ENCODE measurements at places on chromosomes 4 and X.

- H3K4me1 ChIP-seq, result no peaks in the 10 kb centered on the region
- H3K27me3 ChIP-seq, result no peaks in the 10 kb centered on the region
- no peaks in the 10 kb centered on the region for H3K36me3 ChIP-seq
- no peak for DNase-seq
- no peak overlapping the region for H3K27ac ChIP-seq
These were observed 2.5 kb downstream of the GABRQ start for GRCh38 chrX:152640034-152640818.

DNA sequence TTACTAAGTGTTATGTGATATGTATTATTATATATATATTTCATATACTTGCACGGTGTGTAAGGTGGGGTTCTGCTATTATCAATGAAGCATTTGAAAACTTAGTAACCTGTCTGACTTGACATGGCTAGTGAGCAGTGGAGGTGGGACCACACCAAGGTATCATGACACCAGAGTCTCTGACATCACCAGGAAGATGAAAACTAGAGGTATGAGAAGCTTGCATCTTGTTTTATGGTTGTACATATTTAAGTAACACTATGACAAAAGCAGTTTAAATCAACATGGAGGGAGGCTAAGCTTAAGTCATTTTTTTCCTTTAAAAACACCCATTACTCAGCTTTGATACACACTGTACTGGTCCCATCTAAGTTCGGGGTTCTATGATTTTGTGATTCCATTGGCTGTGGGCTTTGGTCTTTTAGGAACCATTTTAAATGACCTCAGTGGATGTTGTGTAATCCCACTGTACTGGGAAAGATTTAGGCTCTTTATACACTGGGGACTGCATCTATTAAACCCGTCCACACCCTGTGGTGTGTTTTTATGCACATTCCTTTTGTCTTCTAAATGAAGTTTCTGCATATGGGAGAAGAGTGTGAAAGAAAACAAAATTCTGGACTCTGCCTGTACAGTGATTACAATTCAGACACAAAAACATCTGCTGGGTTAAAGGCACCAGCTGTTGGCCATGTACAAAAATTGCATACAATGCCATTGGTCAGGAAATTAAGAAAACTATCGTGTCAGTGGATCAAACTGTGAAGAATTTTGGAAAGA, 570.6 kb downstream of the SPRY1 start:
- no peak for DNase-seq
- H3K27me3 ChIP-seq, result no peaks in the 10 kb centered on the region
- no peak overlapping the region for H3K4me3 ChIP-seq
- no peaks in the 10 kb centered on the region for H3K36me3 ChIP-seq
- H3K27ac ChIP-seq, result no peak overlapping the region

- no peak for DNase-seq
- H3K4me1 ChIP-seq, result no peaks in the 10 kb centered on the region
- no peak overlapping the region for H3K27ac ChIP-seq
- no peaks in the 10 kb centered on the region for H3K27me3 ChIP-seq
These were observed 133.8 kb upstream of the TACR3 start for GRCh38 chr4:103853627-103854026.

GRCh38 chr4:14218641-14219040, 591.1 kb upstream of the BOD1L1 start:
- no peak overlapping the region for H3K4me3 ChIP-seq
- no peak for DNase-seq
- H3K27me3 ChIP-seq, result no peaks in the 10 kb centered on the region
- H3K36me3 ChIP-seq, result no peaks in the 10 kb centered on the region

GRCh38 chr4:140499391-140499790, 1.3 kb upstream of the MGAT4D start:
- H3K4me1 ChIP-seq, result no peaks in the 10 kb centered on the region
- H3K36me3 ChIP-seq, result no peaks in the 10 kb centered on the region
- peaks cover 40% of the 10 kb centered on the region for H3K27me3 ChIP-seq

GRCh38 chr4:77154065-77154464, 2.9 kb upstream of the CCNG2 start:
- no peak overlapping the region for H3K27ac ChIP-seq
- H3K4me3 ChIP-seq, result no peak overlapping the region
- no peak for DNase-seq
- H3K27me3 ChIP-seq, result no peaks in the 10 kb centered on the region
- H3K4me1 ChIP-seq, result peaks cover 18% of the 10 kb centered on the region
- H3K36me3 ChIP-seq, result peaks cover 16% of the 10 kb centered on the region

GRCh38 chr4:25923745-25924144, 9.7 kb downstream of the SMIM20 start:
- no peak overlapping the region for H3K27ac ChIP-seq
- no peaks in the 10 kb centered on the region for H3K27me3 ChIP-seq
- no peaks in the 10 kb centered on the region for H3K4me1 ChIP-seq
- no peak for DNase-seq
- H3K4me3 ChIP-seq, result no peak overlapping the region

- H3K4me3 ChIP-seq, result no peak overlapping the region
- DNase-seq, result no peak
- no peak overlapping the region for H3K27ac ChIP-seq
These were observed 12.3 kb downstream of the CTAG1A start for GRCh38 chrX:154597221-154597620.

DNA sequence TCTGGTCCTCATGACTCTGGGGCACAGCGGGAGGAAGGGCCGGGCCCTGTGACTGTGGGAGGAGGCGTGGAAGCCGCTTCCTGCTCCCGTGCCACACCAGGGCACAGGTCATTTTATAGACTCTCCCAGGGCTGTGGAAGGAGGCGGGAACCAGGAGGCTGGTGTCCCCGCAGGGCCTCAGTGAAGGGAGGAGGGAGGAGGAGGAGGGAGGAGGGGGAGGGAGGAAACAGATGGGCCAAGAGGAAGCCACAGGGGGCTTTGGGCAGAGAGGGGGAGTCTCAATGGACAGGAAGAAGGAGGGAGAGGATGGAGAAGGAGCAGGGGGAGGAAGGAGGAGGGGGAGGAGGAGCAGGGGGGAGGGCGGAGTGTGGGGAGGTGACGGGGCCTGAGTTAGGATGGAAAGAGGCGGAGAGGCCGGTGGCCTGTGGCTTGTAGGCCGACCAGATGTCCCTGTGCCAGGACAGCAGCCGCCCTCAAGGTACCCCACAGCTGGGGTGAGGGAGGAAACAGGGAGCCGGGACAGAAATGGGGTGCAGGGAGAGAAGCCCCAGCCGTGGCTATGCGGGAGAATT, 6.2 kb upstream of the PLCXD1 start:
- no peak overlapping the region for H3K4me3 ChIP-seq
- H3K27ac ChIP-seq, result no peak overlapping the region
- DNase-seq, result peak; percentile 54
- peaks cover 11% of the 10 kb centered on the region for H3K4me1 ChIP-seq

DNA sequence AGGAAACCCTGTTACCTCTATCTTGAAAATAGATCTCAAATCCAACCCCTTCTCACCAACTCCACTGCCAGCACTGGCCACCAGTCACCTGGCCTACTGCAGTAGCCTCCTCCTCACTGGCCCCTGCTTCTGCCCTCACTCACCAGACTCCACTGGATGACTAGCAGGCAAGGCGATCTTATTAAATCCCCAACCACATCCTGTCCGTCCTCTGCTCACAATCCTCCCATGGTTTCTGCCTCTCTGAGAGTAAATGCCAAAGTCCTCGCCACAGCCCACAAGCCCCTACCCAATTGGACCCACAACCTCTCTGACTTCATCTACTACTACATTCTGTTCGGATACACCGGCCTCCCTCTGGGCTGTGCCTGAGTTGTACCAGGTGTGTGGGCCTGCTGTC, 5.4 kb upstream of the PIM2 start:
- H3K27ac ChIP-seq, result no peak overlapping the region
- H3K27me3 ChIP-seq, result no peaks in the 10 kb centered on the region
- peaks cover 31% of the 10 kb centered on the region for H3K36me3 ChIP-seq
- no peak overlapping the region for H3K4me3 ChIP-seq

DNA sequence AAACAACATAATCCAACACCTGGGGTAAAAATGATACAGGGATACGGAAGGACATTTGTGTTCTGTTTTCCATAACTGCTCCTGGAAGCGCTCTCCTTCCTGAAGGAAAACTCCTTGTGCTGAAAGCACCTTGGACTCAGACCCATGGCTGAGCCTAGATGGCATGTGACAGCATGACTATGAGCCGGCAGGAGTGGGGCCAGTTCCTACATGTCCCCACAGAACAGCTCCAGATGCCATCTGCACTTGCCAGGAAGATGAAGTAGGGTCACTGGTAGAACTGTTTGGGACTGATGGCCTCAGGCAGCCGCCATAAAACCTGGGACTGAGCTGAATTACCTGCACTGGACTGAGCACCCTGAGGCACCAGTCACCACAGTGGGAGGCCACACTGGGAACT, 56.0 kb upstream of the BCLAF3 start:
- no peak overlapping the region for H3K27ac ChIP-seq
- H3K36me3 ChIP-seq, result no peaks in the 10 kb centered on the region
- H3K27me3 ChIP-seq, result no peaks in the 10 kb centered on the region
- H3K4me3 ChIP-seq, result no peak overlapping the region
- no peaks in the 10 kb centered on the region for H3K4me1 ChIP-seq
- no peak for DNase-seq

DNA sequence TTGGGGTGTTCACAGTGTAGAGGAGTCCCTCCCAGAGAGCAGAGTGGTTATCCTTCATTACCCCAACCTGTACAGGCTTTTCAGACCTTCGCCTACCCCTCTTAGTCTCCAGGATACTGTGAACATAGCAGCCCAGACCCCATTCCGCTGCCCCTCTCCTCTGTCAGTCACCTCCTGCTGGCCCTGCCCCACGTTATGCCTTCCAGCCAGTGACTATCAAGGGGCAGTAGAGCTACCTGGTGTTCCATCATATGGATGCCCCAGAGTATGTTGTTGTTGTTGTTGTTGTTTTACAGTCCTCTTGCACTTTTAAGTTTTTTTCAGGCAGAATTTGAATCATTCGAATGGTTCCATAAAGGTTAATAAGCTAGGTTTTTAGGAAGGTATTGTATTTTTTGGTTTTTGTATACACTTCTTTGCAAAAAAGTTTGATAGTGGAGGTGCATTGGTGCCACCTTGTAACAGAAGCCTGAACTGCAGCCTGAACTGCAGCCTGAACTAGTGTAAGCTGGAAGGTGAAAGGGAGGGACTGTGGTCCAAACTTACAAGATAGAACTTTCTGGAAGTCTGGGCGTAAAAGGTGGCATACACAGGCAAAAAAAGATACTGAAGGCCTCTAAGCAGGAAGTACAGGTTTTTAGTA, 101.4 kb upstream of the RAB40AL start:
- peaks cover 4% of the 10 kb centered on the region for H3K36me3 ChIP-seq
- H3K27ac ChIP-seq, result no peak overlapping the region
- H3K4me3 ChIP-seq, result no peak overlapping the region
- peak; percentile 23 for DNase-seq
- no peaks in the 10 kb centered on the region for H3K4me1 ChIP-seq

DNA sequence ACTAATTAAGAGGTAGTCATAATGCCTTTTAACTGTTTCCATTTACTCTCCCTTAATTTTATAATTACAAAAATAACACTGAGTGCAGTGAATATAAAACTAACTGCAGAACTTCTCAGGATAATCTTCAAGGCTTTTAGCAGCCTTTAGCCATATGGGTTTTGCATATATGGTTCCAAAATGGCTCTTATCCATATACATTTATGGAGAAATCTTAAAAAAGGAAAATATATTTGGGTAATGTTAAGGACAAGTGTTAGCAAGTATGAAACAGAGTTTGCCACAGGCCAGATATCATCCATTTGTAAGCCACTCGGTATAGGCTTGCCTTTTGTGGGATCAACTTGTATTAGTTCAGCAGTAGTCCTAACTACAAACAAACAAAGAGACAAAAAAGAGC, 423.4 kb downstream of the PDHA2 start:
- no peak overlapping the region for H3K4me3 ChIP-seq
- no peak for DNase-seq
- no peak overlapping the region for H3K27ac ChIP-seq
- no peaks in the 10 kb centered on the region for H3K27me3 ChIP-seq
- no peaks in the 10 kb centered on the region for H3K36me3 ChIP-seq

- DNase-seq, result no peak
- no peaks in the 10 kb centered on the region for H3K27me3 ChIP-seq
- no peaks in the 10 kb centered on the region for H3K4me1 ChIP-seq
- H3K4me3 ChIP-seq, result no peak within 1 kb of the TSS
- H3K27ac ChIP-seq, result no peak within 1 kb of the TSS
- no peaks in the 10 kb centered on the region for H3K36me3 ChIP-seq
These were observed at the start of gene LRCH2 for GRCh38 chrX:115233497-115234455. Gene LRCH2 (minus strand): TSS chrX:115234096. CDS start chrX:115234041, 55 bp downstream.

GRCh38 chr4:142040043-142040442, 403.7 kb downstream of the IL15 start:
- DNase-seq, result no peak
- H3K4me3 ChIP-seq, result no peak overlapping the region
- peaks cover 3% of the 10 kb centered on the region for H3K36me3 ChIP-seq
- H3K4me1 ChIP-seq, result peaks cover 11% of the 10 kb centered on the region
- no peak overlapping the region for H3K27ac ChIP-seq
- no peaks in the 10 kb centered on the region for H3K27me3 ChIP-seq

DNA sequence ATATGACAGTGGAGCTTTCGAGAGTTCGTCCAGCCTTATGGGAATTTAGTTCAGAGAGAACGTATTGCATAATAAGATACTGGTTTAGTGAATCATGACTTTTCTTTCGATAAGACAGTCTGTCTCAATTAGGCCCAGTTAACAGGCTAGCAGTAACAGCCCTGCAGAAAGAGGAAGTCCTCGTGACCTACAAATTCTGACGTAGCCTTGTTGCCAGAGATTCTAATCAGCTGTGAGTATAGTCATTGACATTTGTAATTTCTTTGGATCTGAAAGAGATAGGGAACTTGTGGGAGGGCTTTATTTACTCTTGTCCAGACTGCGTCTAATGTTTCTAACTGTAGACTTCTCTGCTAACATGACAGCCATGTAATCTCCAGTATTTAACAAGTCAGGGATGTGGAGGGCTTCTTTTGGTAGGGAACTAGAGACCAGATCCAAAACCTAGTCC, 15.8 kb downstream of the ART3 start:
- H3K4me1 ChIP-seq, result no peaks in the 10 kb centered on the region
- no peak overlapping the region for H3K27ac ChIP-seq
- H3K27me3 ChIP-seq, result peaks cover 2% of the 10 kb centered on the region
- no peak for DNase-seq
- H3K4me3 ChIP-seq, result no peak overlapping the region

GRCh38 chrX:19795307-19795706, 92.1 kb downstream of the SH3KBP1 start:
- DNase-seq, result no peak
- H3K4me3 ChIP-seq, result no peak overlapping the region
- no peaks in the 10 kb centered on the region for H3K4me1 ChIP-seq
- no peaks in the 10 kb centered on the region for H3K27me3 ChIP-seq
- no peak overlapping the region for H3K27ac ChIP-seq
- peaks cover 8% of the 10 kb centered on the region for H3K36me3 ChIP-seq
